Renal cortex interstitium (tissue), 15 donors: ENCODE measurements at places on chromosomes 7 and 10. TPM values are rescaled to one million over a fixed set of nuclear protein-coding genes. Genes with fewer than 3 reads are reported as not detected.

The CFTR gene
- polyA plus RNA-seq: 5.6 TPM

GRCh38 chr10:76435157-76435556 lies 1003.7 kb downstream of the LRMDA start:
- no peak for DNase-seq

The KDM7A gene
- 12.6 TPM for polyA plus RNA-seq

DNA sequence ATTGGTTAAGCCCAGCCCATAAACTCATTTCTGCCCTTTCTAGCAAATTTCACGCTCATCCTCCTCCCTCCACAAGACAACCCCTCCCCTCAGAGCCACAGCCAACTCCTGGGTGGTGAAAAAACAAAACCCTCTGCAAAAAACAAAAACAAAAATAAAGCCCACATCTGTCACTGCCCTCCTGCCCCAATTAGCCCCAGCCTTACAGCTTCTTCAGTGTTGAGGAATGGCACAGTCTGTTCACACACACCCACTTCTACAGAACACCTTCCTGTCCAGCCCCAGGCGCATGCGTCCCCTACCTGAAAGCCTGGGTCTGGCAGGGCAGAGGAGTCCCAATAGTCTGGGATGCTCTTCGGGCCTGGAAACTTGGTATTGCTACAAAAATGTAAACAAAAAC lies 34.4 kb downstream of the PARP12 start:
- no peak for DNase-seq

The CALHM3 gene
- not detected for polyA plus RNA-seq

The ADAM12 gene
- polyA plus RNA-seq: 22.5 TPM

The TRIM74 gene
- 3.4 TPM for polyA plus RNA-seq

DNA sequence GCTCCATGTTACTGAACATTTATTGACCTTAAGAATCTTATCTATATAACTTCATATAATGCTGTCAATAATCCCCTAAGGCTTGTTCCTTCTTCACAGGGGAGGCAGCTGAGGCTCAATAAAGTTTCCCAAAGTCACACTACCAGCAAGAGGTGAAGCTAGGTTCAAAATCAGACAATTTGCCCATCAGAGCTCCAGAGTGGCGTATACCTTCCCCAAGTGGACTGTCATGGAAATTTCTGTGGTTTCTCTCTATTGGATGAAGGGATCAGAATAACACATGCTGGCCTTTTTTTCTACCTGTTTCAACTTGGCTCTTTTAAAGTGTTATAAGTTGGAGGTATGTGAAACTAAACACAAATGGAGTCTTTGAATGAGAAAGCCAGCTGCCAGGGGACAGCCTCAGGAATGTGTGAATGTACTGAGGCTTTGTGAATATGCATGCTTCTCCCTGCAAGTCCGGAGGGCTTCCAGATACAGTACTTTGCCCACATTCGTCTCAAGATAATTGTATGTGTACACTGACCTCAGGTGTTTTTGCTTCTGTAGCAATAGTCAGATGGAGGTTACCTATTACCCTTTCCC lies 656.3 kb upstream of the CELF2 start:
- DNase-seq: no peak

GRCh38 chr7:13028825-13029099 lies 341.3 kb downstream of the ARL4A start:
- DNase-seq: no peak

The GIMAP5 gene
- polyA plus RNA-seq: 5.9 TPM

The CHRM2 gene
- 2.5 TPM for polyA plus RNA-seq

DNA sequence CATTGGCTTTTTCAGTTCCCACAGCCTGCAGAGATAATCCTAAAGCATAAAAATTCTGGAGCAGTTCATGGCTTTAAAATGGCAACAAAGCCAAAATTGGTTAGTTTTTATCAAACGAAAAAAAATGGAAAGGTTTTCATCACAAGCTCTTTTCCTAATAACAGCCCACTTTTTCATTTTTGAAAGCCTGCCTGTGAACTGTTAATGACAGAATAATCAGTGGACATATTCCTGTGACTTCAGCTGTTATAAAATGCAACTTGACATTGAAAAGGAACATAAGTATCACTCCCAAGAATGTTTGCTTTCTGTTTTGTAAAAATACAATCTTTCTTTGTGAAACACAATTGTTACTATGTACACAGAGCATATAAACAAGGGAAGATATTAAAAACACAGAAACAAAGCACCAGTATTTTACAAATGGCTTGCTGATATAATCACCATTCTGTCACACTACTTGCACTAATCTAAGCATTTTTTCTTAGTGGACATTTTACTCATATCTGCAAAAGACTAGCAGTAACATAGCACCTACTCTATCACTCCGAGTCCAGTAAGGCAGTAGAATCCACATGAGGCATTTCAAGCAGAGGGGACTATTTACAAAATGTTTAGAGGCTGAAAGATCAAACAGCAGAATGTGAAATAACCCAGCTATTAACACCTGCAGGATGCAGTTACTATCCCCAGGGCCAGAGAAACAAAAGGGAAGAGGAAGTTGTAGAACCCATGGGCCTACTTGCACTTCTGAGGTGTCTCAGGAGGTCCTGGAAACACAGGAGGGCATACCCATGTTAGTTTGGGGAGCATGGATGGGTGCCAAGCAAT lies 26.4 kb downstream of the MACC1 start:
- DNase-seq: no peak

DNA sequence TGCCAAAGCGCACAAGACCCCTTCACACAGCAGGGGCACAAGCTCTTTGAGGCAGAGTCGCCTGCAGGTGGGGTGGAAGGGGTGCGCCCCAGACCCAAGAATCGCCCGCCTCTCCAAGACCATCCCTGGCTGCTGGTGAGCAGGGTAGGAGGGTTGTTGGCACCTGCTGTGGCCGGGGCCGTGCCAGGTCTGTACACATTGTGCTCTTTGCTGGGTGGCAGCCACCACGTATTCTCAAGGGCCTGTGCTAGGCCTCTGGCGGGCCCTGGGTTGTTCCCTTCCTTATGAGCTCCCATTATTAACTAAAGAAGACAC lies 84.4 kb downstream of the LHPP start:
- no peak for DNase-seq

The UFSP1 gene
- 1.6 TPM for polyA plus RNA-seq

- DNase-seq: no peak
Measured at GRCh38 chr7:73716318-73716890, 3.1 kb downstream of the STX1A start.

The PSAP gene
- 831 TPM for polyA plus RNA-seq

DNA sequence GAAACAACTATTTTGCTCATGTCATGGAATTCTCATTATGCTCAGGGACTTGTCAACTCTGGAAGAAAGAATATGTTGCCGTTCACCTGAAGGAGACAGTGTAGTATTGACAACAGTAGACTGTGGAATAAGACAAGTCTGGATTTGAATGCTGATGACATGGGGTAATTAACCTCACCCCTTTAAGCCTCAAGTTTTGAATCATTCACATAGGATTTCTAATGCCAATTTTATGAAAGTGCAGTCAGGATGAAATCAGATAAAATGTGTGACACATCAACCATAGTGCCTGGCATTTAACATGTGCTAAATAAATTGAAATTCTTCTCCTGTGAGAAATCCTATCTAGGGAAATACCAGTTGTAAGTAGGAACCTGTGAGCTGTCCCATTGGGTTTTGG lies 305.8 kb downstream of the KIF20B start:
- no peak for DNase-seq

GRCh38 chr10:9450801-9451200 lies 1396.3 kb downstream of the GATA3 start:
- no peak for DNase-seq

DNA sequence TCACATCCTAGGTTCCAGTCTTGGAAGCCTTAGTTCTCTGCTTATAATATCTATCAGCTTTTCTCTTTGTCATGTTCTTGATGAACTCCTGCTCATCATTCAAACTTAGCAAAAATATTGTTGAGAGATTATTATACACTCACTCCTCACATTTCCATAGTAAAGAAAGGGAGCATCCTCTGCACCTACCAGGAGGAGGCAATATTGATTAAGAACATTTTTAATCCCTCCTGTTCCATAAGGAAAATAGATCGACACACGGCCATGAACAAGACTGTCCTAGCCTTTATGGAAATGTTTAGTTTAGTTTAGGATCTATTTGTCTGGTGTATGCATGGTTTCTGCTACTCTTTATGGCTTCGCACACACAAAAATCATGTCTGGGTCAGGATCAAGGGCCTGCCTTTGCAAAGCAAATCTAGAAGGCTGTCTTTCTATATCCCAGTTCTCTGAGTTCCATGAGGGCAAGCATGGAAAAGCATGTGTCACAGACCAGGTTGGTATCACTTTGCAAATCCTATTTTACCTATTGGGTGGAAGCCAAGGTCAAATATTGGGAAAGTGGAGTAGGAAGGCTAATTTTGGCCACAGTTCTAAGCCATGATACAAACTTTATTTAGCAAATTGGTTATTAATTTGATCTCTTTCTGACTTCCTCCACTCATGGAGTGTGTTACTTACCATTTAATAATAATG lies 164.4 kb downstream of the MDFIC start:
- DNase-seq: no peak

The TMEM176B gene
- 83.6 TPM for polyA plus RNA-seq

GRCh38 chr7:107946451-107946850 lies 55.5 kb downstream of the DLD start:
- DNase-seq: no peak

- DNase-seq: no peak
Measured at GRCh38 chr10:50469778-50470193, 154.0 kb downstream of the SGMS1 start.

- DNase-seq: no peak
Measured at GRCh38 chr10:29199941-29200679, 88.8 kb upstream of the LYZL1 start.

DNA sequence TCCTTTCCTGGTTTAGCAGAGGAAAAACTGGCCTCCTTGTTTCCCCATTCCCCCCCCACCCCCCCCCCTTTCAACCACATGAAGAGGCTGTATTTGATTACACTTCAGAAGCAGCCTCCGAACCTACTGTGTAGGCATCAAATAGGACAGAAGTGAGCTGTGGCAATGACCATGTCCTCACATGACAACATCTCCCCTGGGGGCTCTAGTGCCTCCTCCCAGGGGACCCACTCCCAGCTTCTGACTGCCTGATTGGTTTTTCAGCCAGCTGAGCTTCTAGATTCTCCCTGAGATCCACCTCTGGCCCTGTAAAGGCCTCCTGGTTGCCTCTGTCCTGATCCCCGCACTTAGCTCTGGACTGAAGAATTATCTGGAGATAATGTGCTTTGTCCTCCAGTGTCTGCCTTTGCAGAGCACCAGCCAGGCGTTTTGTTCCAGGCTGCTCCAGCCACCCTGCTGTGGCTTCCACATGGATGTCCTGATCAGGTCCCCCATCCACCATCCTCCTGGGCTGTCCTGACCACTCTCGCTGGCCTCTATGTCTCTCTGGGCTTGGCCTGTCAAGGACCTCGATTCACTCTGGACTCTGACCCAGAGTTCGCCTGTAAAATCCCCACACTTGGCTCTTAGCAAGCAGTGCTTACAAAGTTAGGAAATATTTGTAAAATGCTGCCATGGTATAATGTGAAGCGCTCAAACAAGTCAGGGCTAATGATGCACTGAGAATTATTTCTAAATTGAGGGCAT lies 42.4 kb upstream of the TOMM7 start:
- DNase-seq: no peak

The RHOBTB1 gene
- polyA plus RNA-seq: 80.9 TPM

The OR2A42 gene
- 2.7 TPM for polyA plus RNA-seq

The TDRD1 gene
- polyA plus RNA-seq: 0.03 TPM

DNA sequence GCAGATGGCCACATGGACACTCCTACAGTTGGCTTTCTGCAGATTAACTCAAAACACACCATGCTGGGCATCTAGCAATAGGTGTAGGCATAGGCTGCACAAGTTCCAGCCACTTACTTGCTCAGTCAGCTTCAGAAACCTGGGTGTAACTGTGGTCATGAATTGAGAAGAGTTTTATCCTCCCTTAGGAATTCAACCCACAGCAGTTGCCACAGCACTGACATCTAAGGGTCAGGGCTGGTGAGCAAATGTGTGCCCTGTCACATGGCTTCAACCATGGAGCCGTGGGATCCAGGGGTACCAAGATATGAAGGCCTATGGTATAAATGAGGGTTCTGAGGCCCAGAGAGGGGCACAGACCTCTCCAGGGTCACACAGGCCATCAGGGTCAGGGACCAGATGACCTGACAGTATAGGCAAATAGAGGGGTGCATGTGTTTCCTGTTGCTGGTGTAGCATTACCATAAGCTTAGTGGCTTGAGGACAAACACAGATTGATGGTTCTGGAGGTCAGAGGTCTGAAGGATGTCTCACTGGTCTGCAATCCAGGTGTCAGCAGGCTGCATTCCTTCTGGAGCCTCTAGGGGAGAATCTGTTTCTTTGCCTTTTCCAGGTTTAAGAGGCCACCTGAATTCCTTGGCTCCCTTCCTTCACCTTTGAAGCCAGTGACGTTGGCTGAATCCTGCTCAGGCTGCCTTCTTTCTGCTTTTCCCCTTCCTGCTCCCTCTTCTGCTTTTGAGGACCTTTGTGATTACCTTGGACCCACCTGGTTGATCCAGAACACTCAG lies 24.1 kb downstream of the MINDY4 start:
- DNase-seq: no peak
